ENCODE measurements at places on chromosomes 11 and 22. TPM values are rescaled to one million over a fixed set of nuclear protein-coding genes. Genes with fewer than 3 reads are reported as not detected.

Gene VSTM5
- total RNA-seq, result not detected

Gene ELMOD1
- total RNA-seq, result not detected

Gene GTSE1
- total RNA-seq, result 111 TPM

Gene NPAS4
- total RNA-seq, result 0.34 TPM

Gene SAA4
- total RNA-seq, result not detected

Gene IGLL1
- not detected for total RNA-seq

Gene BTBD10
- total RNA-seq, result 26.2 TPM

Gene MYOD1
- not detected for total RNA-seq

Gene GLB1L2
- 1.2 TPM for total RNA-seq

Gene FXYD6
- 0.24 TPM for total RNA-seq

Gene OR9Q2
- not detected for total RNA-seq

Gene TPH1
- 0.21 TPM for total RNA-seq

Gene TRIM29
- not detected for total RNA-seq

Measured in activated CD8-positive, alpha-beta T cell treated with anti-CD3 and anti-CD28 coated beads, Interleukin-2, amount 10 ng/mL, durations not matched to agents 7 days and 5 days (primary cell).